ENCODE measurements at places on chromosomes 6 and 20.

DNA sequence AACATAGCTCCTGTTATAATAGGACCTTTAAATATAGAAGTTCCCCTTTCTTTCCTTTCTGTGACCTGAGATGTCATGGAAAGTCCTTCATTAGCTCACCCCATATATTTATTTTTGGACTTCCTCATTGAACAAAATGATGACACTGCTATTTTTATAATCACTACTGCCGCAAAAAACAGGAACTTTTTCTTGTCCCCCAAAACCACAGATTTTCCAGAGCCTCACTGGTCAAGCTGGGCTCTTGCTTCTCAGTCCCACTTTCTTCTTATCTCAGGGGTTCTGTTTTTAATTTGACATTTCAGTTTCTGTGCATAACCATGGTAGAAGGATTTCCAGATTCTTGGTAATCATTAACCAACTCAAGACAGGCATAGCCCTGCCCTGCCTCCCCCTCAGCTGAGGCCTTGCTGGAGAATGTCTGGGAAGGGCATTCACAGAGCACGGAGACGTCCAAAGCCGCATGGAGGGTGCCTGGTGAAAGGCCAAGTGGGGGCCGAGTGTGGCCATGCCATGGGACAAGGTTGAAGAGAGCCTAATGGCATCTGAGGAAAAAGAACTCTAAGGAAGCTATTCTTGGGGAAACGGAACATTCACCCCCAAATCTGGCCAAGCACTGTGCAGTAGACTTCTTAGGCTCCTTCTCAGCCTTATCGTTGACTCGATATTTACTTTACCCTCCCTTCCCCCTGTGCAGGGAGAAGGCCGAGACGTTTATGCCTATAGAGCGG, 73.7 kb downstream of the EDN1 start:
- DNase-seq = no peak

GRCh38 chr20:41440882-41441281, 74.3 kb upstream of the EMILIN3 start:
- DNase-seq = no peak

- no peak for DNase-seq
Measured at GRCh38 chr6:158816329-158816728, 2.8 kb downstream of the EZR start.

DNA sequence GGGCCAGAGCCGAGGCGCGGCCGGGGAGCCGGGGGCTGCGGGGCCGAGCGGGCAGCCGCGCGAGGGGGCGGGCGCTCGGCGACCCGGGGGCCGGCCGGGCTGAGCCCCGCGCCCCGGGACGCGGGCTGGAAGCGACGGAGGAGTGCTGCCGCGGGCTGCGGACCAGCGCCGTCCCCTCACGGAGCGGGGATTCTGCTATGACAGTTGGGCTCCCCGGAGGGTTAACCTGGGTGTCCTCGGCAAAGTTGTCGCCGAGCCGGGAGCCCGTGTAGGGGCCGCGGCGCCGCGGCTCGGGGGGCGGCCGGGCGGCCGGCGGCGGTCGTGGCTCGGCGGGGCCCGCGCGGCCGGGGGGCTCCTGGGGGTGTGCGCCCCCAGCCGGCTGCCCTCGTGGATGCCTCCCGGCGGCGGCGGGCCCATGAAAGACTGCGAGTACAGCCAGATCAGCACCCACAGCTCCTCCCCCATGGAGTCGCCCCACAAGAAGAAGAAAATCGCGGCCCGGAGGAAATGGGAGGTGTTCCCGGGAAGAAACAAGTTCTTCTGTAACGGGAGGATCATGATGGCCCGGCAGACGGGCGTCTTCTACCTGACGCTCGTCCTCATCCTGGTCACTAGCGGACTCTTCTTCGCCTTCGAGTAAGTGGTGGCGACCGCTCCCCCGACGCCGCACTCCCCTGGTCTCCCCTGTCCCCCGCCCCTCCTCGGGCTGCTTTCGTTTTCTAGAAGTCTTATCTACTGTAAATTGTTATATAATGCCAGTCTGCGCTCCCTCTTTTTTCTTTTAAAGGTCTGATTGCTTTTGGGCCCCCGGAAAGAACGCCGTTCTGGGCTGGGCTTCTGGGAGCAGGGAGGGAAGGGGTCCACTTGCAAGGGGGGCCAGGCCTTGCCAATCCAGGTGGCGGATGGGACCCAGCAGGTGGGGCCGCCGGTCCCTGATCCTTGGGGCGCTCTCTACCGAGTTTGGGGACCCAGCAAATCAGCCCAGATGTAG, 936 bp downstream of the ZDHHC14 start:
- peak; percentile 51 for DNase-seq

DNA sequence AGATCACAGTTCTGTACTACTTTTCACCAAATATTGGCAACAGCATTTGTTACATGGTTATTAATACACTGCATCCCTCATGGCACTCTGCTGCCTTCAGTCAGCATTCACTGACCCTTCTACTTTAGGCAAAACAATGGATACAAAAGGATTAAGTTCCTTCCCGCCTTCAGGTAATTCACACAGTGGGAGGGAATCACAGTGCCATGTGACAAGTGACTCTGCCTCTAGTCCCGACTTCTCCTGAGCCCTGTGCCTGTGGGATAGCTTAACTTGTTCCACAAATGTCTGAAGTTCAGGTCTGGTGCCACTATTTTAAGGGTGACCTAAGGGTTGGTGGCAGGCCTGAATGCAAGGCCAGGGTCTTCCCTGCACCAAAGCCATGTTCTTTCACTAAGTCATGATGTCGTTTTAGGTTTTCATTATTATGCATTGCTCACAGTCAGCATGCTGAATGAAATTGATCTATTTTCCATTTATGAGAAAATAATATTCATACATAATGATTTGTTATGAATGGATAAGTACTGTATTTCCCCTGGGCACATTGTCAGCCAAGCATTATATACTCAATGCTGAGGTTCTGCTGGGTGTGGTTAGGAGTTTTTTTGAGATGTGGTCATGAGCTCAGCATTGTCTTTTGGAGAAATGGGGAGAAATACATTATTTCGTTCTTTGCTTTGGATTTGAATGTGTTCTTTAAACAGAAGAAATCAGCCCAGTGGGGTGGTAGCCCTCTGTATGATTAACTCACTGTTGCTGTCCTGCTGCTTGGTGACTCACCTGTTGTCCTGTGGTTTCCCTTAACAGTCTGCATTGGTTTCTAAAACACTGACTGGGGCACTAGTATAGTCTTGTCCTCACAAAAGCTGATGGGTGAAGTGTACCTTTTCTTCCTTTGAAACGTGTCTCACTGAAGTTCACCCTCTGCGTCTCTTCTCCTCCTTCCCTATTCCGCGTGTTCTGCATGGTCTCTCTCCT, 66.4 kb downstream of the AFDN start:
- no peak for DNase-seq

GRCh38 chr6:39348740-39349139, 26.2 kb upstream of the KCNK16 start:
- DNase-seq = no peak

- no peak for DNase-seq
Measured at GRCh38 chr6:113281014-113281413, 576.1 kb upstream of the MARCKS start.

- no peak for DNase-seq
Measured at GRCh38 chr6:109739686-109740085, 48.6 kb downstream of the FIG4 start.

GRCh38 chr6:130035211-130035610, 16.8 kb downstream of the L3MBTL3 start:
- DNase-seq = no peak

GRCh38 chr20:13449868-13450434, 188.8 kb downstream of the TASP1 start:
- no peak for DNase-seq

- no peak for DNase-seq
Measured at GRCh38 chr6:15580326-15580725, 82.5 kb downstream of the DTNBP1 start.

GRCh38 chr20:35917077-35917476, 37.2 kb downstream of the SCAND1 start:
- DNase-seq = no peak

GRCh38 chr20:50344232-50345071, 153.8 kb downstream of the CEBPB start:
- DNase-seq = no peak

- DNase-seq = no peak
Measured at GRCh38 chr20:20020908-20021307, 3.7 kb downstream of the NAA20 start.

GRCh38 chr20:37919389-37920040, 16.6 kb downstream of the VSTM2L start:
- DNase-seq = no peak

- DNase-seq = no peak
Measured at GRCh38 chr6:17878734-17879133, 108.7 kb downstream of the KIF13A start.

DNA sequence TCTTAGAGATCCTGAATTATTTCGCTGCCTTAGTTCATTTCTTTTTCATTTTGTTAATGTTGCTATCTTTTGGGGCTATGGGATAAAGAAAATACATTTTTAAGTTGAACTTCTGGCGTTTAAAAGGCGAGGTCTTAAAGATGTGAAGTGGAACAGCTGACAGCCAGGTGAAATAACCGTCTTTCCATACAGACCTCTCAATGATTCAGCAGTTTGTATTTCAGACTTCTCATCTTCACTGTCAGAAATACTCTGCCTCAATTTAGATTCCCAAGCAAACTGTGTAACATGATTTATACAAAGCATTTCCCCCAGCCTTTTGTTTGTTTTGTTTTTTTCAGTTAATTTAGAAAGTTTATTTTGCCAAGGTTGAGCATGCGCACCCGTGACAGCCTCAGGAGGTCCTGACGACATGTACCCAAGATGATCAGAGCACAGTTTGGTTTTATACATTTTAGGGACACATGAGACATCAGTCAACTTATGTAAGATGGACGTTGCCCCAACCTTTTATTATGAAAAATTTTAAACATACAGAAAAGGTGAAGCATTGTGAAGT, 40.0 kb downstream of the SLC9A8 start:
- no peak for DNase-seq

- DNase-seq = no peak
Measured at GRCh38 chr6:84763886-84764331, 489 bp downstream of the TBX18 start.

- no peak for DNase-seq
Measured at GRCh38 chr6:45928721-45929305, 86.8 kb downstream of the CLIC5 start.

- no peak for DNase-seq
Measured at GRCh38 chr6:140311146-140311545, 936.7 kb upstream of the CITED2 start.

GRCh38 chr6:125537090-125537489, 212.3 kb upstream of the HEY2 start:
- DNase-seq = no peak

- DNase-seq = no peak
Measured at GRCh38 chr6:68572525-68572924, 62.6 kb upstream of the ADGRB3 start.

GRCh38 chr6:79813854-79814709, 133.3 kb downstream of the ELOVL4 start:
- peak; percentile 35 for DNase-seq

- DNase-seq = no peak
Measured at GRCh38 chr6:135627092-135627715, 129.7 kb upstream of the AHI1 start.

DNA sequence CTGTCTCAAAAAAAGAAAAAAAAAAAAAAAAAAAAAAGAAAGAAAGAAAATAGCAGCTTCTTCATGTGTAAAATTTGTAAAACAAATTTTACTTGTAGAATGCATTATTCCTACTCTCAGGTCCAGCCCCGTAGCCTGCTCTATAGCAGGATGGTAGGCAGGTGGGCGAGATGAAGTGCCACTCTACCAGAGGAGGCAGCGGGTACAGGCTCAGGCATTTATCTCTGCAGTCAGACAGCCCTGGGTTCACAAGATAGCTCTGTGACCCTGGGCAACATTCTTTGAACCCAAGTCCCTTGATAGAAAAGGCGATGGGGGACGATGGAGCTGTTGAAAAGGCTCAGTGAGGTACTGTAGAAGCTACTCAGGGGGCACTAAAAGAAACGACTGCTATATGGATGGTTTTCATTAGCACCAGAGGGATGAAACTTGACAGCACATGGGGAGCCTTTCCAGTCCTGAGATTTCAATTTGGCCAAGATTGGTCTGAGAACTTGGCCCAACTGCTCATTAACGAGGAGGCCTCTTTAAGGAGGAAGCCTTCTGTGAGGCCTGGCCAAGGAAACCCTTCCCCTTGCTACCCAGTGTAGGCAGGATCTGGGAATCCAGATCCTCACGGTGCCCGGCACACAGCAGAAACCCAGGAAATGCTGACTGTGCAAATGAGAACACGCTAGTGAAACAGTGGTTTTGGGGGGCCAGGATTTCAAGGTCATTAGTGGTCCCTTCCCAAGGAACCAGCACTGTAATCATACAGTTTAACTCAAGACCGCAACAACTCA, 63.1 kb downstream of the MYH7B start:
- DNase-seq = no peak

- DNase-seq = no peak
Measured at GRCh38 chr6:12585497-12585958, 131.0 kb upstream of the PHACTR1 start.

DNA sequence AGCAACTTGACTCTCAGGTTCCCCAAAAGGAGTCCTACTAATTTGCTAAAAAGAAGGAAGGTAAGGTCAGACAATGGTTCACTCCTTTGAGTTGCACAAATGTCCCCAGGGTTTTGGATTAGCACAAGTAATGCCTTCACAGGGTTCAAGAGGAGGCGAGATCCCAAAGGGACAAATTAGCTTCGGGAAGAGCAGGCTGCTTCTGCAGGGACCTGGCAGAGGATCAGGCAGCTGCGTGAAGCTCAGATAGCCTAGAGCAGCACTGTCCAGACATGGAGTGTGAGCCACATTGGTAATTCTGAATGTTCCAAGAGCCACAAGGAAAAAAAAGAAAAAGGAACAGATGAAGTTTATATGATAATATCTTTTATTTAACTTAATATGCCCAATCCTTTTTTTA, 115.4 kb downstream of the CFAP61 start:
- no peak for DNase-seq

DNA sequence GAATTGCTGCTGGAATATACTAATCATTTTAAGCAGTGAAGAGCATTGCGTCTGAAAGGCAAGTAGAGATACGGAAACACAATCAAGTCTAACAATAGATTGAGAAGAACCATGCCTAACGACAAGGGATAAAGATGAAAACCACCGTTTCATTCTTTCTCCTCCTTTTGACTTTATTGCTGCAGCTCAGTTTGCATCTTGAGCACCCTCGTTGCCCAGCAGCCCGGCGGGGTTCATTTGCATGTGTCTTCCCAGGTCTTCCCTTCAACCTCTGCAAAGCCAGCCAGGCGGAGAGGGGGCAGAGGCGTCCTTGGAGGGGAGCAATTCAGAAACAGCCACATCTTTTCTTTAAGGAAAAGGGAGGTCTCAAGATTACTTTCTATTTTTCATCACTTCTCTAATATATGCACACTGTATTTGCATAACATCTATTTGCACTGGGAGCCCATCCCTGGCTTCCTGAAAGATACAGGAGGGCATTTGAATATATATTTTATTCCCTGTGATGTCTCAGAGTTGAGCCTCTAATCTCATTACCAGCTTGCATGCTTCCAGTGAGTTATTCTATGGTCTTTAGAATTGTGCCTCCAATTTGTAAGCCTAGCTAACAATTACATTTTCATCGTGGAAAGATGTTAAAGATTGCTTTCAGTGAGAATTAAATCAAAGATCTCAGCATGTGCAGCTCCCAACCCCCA, 18.7 kb upstream of the PXDC1 start:
- DNase-seq = no peak
